ENCODE measurements at places on chromosomes 3 and 15.
A peak's percentile ranks its signal among the peaks of the same experiment; 100 is the strongest.

DNA sequence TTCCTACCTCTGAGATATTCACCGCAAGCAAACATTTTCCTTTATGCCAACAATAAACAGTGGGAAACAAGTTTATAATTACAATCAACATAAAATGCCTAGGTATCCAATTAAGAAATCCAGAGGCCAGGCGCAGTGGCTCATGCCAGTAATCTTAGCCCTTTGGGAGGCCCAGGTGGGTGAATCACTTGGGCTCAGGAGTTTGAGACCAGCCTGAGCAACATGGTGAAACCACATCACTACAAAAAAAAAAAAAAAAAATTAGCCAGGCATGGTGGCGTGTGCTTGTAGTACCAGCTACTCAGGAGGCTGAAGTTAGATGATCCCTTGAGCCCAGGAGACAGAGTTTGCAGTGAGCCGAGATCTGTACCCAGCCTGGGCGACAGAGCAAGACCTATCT is 17.3 kb downstream of the TBC1D2B start:
- peaks cover 57% of the 10 kb centered on the region for H3K4me1 ChIP-seq
- H3K36me3 ChIP-seq = no peaks in the 10 kb centered on the region
- no peak overlapping the region for H3K4me3 ChIP-seq
- H3K27ac ChIP-seq = no peak overlapping the region
- no peaks in the 10 kb centered on the region for H3K27me3 ChIP-seq
- DNase-seq = no peak

DNA sequence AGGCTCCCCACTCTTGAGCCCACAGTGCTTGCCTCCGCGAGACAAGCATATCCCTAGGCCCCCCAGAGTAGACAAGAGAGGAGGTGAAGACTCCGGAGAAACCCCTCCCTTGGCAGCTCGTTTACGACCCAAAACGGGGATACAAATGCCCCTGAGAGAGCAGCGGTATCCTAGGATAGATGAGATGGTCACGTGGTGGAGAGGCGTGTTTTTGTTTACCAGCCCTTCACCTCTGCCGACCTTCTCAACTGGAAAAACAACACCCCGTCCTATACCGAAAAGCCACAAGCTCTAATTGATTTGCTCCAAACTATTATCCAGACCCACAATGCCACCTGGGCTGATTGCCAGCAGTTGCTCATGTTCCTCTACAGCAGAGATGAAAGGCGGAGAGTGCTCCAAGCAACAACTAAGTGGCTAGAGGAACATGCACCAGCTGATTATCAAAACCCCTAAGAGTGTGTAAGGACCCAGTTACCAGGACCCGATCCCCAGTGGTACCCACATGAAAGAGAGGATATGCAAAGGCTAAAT is 99.5 kb upstream of the OSBPL11 start:
- DNase-seq = no peak
- no peaks in the 10 kb centered on the region for H3K4me1 ChIP-seq
- no peak overlapping the region for H3K27ac ChIP-seq
- H3K4me3 ChIP-seq = no peak overlapping the region
- no peaks in the 10 kb centered on the region for H3K36me3 ChIP-seq
- no peaks in the 10 kb centered on the region for H3K27me3 ChIP-seq

DNA sequence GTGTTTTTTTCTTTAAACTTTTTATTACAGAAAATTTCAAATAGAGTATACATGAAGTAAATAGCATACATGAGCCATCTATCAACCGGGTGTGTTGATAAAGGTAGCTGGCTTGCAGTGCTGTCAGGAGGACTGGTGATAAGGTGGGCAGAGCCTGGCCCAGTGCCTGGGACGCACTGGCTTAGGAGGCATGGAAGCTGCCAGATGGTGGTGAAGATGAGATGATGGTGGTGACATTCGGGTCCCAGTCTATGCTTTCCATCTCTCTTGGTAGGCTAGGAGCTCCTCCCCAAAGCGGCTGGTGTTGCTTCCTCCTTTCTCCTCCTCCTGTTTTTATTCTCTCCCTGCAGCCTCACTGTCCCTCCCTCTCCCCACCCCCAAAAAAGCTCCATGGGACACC is 101.7 kb downstream of the ADCY5 start:
- H3K27me3 ChIP-seq = 0 out of 2 replicates have a peak, but pooled peaks cover 5% of the 10 kb centered on the region
- no peak for DNase-seq
- H3K4me3 ChIP-seq = no peak overlapping the region
- H3K4me1 ChIP-seq = no peaks in the 10 kb centered on the region

DNA sequence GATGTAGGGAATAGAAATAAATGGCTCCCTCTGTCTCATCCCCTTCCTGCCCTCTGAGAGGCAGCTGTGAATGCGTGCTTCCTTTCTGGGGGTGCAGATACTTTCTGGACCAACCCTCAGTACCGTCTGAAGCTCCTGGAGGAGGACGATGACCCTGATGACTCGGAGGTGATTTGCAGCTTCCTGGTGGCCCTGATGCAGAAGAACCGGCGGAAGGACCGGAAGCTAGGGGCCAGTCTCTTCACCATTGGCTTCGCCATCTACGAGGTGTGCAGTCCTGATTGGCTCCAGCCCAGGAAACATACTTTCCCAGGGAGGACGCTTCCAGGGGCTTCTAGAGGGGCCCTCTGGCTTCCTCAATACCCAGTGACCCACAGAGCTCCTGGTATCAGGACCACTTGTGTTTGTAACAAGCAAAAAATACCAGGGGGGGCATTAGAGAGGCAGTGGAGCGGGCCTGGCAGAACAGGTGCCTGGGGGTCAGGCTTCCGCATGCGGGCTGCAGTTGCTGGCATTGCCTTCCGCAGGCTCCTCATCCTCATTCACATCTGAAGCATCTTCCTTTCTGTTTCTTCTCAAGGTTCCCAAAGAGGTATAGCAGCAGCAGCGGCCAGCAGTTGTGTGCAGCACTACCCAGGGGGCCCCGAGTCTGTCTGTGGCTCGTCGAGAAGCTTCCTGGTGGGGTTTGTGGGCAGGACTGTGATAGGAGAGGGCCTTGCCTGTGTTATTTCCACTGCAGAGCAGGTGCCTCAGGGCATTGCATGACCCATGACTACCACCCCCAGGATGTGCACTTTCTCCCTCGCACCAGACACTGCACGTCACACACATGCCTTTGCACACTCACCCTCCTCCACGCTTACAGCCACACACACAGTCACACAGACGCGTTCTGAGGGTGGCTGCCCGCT is 42.5 kb downstream of the CAPN3 start:
- no peaks in the 10 kb centered on the region for H3K36me3 ChIP-seq
- no peak overlapping the region for H3K27ac ChIP-seq
- no peak overlapping the region for H3K4me3 ChIP-seq
- no peak for DNase-seq
- no peaks in the 10 kb centered on the region for H3K27me3 ChIP-seq

- no peaks in the 10 kb centered on the region for H3K36me3 ChIP-seq
- peaks cover 10% of the 10 kb centered on the region for H3K27me3 ChIP-seq
- peak; percentile 52 for DNase-seq
- H3K4me1 ChIP-seq = no peaks in the 10 kb centered on the region
These were observed 45.6 kb upstream of the SYNM start for GRCh38 chr15:99059010-99059981.

DNA sequence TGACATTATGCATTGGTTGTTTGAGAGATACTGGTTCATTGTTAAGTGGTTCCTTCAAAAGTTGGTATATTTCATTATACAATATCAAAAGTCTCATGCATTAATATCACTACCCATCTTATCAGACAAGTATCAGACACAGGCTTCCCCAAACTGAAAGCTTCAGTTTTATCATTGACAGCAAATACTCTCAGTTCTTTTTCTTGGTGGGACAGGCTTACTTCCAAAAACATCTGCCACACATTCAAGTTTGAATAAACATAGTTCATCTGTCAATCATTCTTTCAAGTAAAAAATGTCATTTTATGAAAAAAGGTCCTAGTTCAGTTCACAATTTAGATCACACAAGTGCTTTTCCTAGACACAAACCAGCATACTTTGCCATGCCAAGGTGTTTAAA is 280.0 kb upstream of the TRIM42 start:
- no peak overlapping the region for H3K4me3 ChIP-seq
- H3K4me1 ChIP-seq = no peaks in the 10 kb centered on the region
- no peaks in the 10 kb centered on the region for H3K27me3 ChIP-seq
- no peak overlapping the region for H3K27ac ChIP-seq
- H3K36me3 ChIP-seq = no peaks in the 10 kb centered on the region

DNA sequence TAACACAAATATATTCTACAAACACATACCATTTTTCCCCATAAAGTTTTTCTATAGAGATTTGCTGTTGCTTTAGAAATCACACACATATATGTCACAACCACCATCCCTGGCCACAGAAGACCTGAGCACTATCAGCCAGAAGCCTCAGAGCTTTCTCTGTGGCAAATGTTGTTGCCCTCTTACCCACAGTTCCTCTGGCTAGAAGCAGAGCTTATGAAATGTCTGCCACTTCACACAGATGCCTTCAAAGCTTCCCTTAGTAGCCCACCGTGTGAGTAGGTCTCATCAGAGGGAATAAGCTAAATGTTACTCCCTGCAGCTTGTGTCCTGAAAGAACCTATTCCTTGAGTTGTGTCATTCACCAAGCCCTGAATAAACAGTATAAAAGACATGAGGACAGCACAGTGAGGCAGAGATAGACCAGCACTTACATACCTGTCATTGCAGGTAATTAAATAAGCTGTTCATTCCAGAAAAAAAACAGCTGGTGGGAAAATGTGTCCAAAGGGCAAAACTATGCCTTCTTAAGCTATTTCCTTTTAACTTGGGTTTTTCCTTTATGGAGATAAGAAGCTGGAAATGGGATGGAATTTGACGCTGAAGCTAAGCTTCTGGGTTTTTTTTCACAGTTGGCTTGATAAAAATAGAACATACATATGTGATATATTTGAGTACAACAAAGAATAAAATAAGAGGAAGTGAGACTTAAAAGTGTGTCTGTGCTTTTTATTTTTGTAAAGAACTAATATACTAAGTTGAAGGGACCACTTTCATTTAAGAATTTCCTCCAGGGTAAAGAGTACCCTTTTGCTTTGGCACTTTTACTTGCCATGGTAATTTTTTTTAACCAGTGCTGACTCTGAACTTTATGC is 391.4 kb downstream of the KCNH8 start:
- 0 out of 2 replicates have a peak overlapping the region, but pooled peaks have one; percentile 24 for H3K4me3 ChIP-seq
- H3K27ac ChIP-seq = peak overlapping the region; percentile 19
- peaks cover 27% of the 10 kb centered on the region for H3K27me3 ChIP-seq
- H3K36me3 ChIP-seq = no peaks in the 10 kb centered on the region
- H3K4me1 ChIP-seq = peaks cover 47% of the 10 kb centered on the region
- peak; percentile 55 for DNase-seq

- no peak for DNase-seq
- H3K4me3 ChIP-seq = no peak overlapping the region
- H3K4me1 ChIP-seq = no peaks in the 10 kb centered on the region
- H3K27me3 ChIP-seq = no peaks in the 10 kb centered on the region
- no peaks in the 10 kb centered on the region for H3K36me3 ChIP-seq
- H3K27ac ChIP-seq = no peak overlapping the region
These were observed 375.1 kb downstream of the FOXP1 start for GRCh38 chr3:71208211-71209095.

GRCh38 chr3:123693584-123694190 is 108.8 kb upstream of the HACD2 start:
- no peaks in the 10 kb centered on the region for H3K27me3 ChIP-seq
- no peaks in the 10 kb centered on the region for H3K36me3 ChIP-seq
- no peak for DNase-seq
- H3K4me1 ChIP-seq = peaks cover 7% of the 10 kb centered on the region

GRCh38 chr3:4749567-4750002 is 229.7 kb upstream of the BHLHE40 start:
- no peaks in the 10 kb centered on the region for H3K27me3 ChIP-seq
- H3K4me1 ChIP-seq = no peaks in the 10 kb centered on the region
- H3K27ac ChIP-seq = no peak overlapping the region
- no peak overlapping the region for H3K4me3 ChIP-seq

DNA sequence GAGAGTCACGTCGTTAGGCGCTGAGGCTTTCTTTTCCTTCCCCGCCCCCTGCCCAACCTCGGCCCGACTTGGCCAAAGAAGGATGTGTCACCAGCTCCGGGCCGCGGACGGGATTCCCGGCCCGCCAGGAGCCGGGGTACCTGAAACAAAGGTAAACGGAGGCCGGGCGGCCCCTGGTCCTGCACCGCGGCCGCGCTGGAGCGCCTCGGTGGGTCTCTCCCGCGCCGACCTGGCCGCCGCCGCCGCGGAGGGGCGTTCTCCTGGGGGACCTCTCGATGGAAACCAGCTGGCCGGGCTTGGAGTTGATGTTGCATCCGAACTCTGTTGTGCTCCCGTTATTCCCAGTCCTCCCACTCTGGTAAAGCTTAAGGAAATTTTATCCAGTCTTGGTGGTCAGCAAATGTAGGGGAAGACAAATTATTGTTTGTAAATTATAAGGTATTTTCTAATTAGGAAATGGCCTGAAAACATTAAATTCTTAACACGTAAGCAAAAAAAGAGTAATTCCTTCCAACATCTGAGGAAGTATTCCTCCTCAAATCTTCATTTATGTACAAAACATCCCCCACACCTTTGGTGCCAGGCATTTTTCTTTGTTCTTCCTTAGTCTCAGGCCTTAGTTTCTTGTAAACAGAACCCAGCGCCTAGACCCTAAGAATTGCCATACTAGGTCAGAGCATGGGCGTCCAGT is 888 bp downstream of the PPP2R3A start:
- no peaks in the 10 kb centered on the region for H3K27me3 ChIP-seq
- no peaks in the 10 kb centered on the region for H3K36me3 ChIP-seq

- no peaks in the 10 kb centered on the region for H3K36me3 ChIP-seq
- H3K4me1 ChIP-seq = 0 out of 2 replicates have a peak, but pooled peaks cover 3% of the 10 kb centered on the region
- H3K4me3 ChIP-seq = no peak overlapping the region
- no peaks in the 10 kb centered on the region for H3K27me3 ChIP-seq
- no peak for DNase-seq
- H3K27ac ChIP-seq = no peak overlapping the region
These were observed 17.1 kb downstream of the MGLL start for GRCh38 chr3:127805026-127805753.

DNA sequence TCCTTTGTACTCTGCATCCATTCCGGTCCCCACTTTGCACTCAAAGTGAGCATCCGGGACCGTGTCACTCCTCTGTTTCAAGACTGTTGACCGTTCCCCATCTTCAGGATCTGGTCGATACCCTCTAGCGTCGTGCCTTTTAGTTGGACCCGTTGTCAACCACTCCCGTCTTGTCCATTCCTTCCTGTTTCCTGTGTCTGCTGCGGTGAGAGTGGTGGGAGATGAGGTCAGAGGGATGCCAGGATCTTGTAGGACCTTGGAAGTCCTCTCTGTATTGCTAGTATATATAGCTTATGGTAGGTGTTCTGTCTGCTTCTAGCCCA is 624 bp downstream of the BRK1 start:
- peak; percentile 9 for DNase-seq
- peak overlapping the region; percentile 99 for H3K4me3 ChIP-seq
- no peaks in the 10 kb centered on the region for H3K36me3 ChIP-seq
- peak overlapping the region; percentile 57 for H3K27ac ChIP-seq
- no peaks in the 10 kb centered on the region for H3K27me3 ChIP-seq

DNA sequence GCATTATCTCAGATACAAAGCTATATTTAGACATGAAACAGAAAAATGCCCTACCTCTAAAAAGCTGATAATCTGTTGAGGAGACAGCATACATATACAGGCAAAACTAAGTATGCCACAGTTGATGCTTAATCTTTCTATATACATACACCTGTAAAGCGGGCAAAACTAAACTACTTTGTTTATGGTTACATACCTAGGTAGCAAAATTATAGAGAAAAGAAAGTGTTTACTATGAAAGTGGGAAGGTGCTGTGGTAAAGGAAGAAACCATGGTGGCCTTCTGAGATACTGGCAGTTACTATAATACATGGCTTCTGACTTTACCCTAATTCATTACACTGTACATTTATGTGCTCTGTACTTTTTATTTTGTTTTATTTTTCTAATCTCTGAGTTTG is 36.0 kb upstream of the NR1I2 start:
- peak; percentile 37 for DNase-seq
- no peak overlapping the region for H3K4me3 ChIP-seq
- H3K27me3 ChIP-seq = 0 out of 2 replicates have a peak, but pooled peaks cover 10% of the 10 kb centered on the region
- 0 out of 2 replicates have a peak overlapping the region, but pooled peaks have one; percentile 3 for H3K27ac ChIP-seq
- H3K4me1 ChIP-seq = peaks cover 16% of the 10 kb centered on the region
- no peaks in the 10 kb centered on the region for H3K36me3 ChIP-seq

Data from MM.1S (cell line).